ENCODE measurements at places on chromosomes 4 and X.

- peaks cover 8% of the 10 kb centered on the region for H3K27me3 ChIP-seq
- H3K4me3 ChIP-seq, result no peak overlapping the region
- no peaks in the 10 kb centered on the region for H3K36me3 ChIP-seq
- DNase-seq, result no peak
- H3K27ac ChIP-seq, result peak overlapping the region; percentile 65
Observed at GRCh38 chr4:7301126-7301785, 108.9 kb downstream of the SORCS2 start.

DNA sequence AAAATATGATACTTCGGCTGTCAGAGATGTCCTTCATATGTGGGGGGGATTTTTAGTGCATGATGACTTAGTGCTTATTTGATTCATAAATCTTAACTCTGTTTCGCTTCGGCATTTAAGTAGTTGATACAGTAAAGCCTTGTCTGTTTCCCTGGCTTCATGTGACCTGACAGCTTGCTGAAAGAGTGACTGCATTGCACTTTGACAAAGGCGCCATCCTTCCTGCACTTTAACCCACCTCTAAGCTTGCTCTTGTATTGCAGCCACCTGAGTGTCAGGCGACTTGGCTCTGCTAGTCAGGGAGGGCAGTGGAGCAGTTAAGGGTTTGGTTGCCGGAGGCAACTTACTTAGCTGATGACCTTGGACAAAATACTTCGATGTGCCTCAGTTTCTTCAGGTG, 65.5 kb downstream of the PTTG2 start:
- no peak overlapping the region for H3K27ac ChIP-seq
- no peak for DNase-seq
- no peak overlapping the region for H3K4me3 ChIP-seq
- H3K36me3 ChIP-seq, result peaks cover 16% of the 10 kb centered on the region
- H3K4me1 ChIP-seq, result peaks cover 12% of the 10 kb centered on the region

DNA sequence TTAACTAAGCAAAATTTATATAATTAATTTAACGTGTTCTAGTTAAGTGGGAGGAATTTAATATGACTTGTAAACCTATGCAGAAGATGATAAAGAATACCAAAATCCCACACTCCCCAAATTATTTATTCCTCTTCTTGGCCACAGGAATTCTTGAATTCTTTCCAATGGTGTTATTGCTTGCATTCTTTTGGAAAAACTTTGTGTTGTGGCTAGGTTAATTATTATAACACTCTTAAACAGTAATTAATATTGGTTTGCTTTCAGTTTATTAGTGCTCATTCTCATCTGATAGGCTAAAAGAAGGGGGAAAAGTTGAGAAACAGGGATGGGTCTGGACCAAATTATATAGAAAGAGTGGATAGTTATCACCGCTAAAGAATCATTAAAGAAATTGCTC, 141.5 kb upstream of the PABPC4L start:
- H3K27me3 ChIP-seq, result no peaks in the 10 kb centered on the region
- no peaks in the 10 kb centered on the region for H3K4me1 ChIP-seq
- no peak overlapping the region for H3K27ac ChIP-seq

- no peaks in the 10 kb centered on the region for H3K36me3 ChIP-seq
- H3K27ac ChIP-seq, result no peak overlapping the region
- H3K27me3 ChIP-seq, result peaks cover 2% of the 10 kb centered on the region
- H3K4me3 ChIP-seq, result no peak overlapping the region
Observed at GRCh38 chr4:3196670-3197359, 52.1 kb upstream of the MSANTD1 start.

GRCh38 chr4:6771229-6771671, 11.3 kb upstream of the KIAA0232 start:
- peaks cover 34% of the 10 kb centered on the region for H3K4me1 ChIP-seq
- peak; percentile 61 for DNase-seq
- H3K27ac ChIP-seq, result peak overlapping the region; percentile 82
- peaks cover 3% of the 10 kb centered on the region for H3K27me3 ChIP-seq
- peak overlapping the region; percentile 20 for H3K4me3 ChIP-seq
- no peaks in the 10 kb centered on the region for H3K36me3 ChIP-seq

DNA sequence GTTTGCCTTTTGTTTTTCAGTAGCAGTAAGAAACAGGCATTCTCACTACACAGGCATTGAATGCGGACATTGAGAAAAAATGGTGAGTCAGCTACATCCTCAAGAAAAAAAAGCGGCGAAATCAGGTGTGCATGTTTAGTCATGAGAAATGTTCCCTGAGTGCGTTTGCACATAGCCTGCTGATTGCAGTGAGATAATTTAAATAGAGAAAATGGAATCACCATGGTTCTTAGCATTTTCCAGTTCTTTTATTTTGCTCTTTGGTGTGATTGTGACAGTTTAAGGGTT, 54.1 kb upstream of the CLDN34 start:
- H3K27ac ChIP-seq, result no peak overlapping the region
- H3K4me1 ChIP-seq, result peaks cover 13% of the 10 kb centered on the region
- no peaks in the 10 kb centered on the region for H3K27me3 ChIP-seq
- DNase-seq, result no peak
- no peak overlapping the region for H3K4me3 ChIP-seq

GRCh38 chr4:47672696-47673095, 165.2 kb downstream of the CORIN start:
- peaks cover 11% of the 10 kb centered on the region for H3K4me1 ChIP-seq
- H3K36me3 ChIP-seq, result no peaks in the 10 kb centered on the region
- no peak overlapping the region for H3K4me3 ChIP-seq
- no peaks in the 10 kb centered on the region for H3K27me3 ChIP-seq
- no peak for DNase-seq

DNA sequence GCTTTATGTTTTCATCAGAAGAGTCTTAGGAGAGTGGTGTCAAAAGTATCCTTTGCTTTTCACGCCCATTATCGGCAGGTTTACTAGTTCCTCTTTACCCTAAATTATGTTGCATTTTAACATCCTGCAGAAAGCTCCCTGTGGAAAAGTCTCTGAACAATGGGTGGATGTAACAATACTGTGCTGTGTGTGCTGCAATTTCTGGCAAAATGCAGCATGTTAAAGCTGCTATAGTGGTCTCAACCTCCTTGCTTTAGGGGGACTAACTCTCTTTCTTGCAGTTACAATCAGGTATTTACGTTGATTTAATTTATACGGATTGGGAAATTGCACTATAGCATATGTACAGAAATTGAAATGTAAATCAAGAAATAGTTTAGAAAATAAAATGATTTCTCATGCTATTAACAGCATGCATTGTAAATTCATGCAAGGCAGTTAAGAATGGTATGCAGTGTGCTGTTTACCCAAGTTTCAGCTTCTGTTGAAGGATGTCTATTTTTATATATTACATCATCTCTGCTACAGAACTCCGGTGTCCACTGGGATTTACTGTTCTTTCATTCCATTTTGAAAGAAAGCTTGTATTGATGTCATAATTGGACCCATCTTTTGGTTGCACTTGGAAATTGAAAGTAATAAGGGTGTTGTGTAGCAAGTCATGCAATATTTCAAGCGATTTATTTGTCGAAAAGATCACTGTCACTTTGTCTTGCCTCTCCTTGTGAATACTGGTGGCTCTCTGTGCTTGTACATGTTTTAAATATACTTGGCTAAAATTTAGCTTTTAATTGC, 145.7 kb downstream of the RAPGEF2 start:
- H3K4me3 ChIP-seq, result peak overlapping the region; percentile 74
- peaks cover 11% of the 10 kb centered on the region for H3K36me3 ChIP-seq
- DNase-seq, result no peak
- no peaks in the 10 kb centered on the region for H3K27me3 ChIP-seq

GRCh38 chrX:71168134-71168533, 23.5 kb downstream of the NLGN3 start:
- H3K4me1 ChIP-seq, result peaks cover 5% of the 10 kb centered on the region
- no peaks in the 10 kb centered on the region for H3K36me3 ChIP-seq
- no peak overlapping the region for H3K27ac ChIP-seq
- H3K4me3 ChIP-seq, result no peak overlapping the region

GRCh38 chr4:158782551-158783360, 13.9 kb downstream of the FNIP2 start:
- peaks cover 29% of the 10 kb centered on the region for H3K4me1 ChIP-seq
- DNase-seq, result no peak

- H3K4me3 ChIP-seq, result no peak overlapping the region
- DNase-seq, result peak; percentile 64
- H3K27ac ChIP-seq, result no peak overlapping the region
- H3K4me1 ChIP-seq, result peaks cover 2% of the 10 kb centered on the region
Observed at GRCh38 chrX:15471028-15471427, 22.1 kb downstream of the PIR start.

GRCh38 chr4:8403173-8403753, 37.3 kb downstream of the ACOX3 start:
- peak overlapping the region; percentile 22 for H3K27ac ChIP-seq
- peaks cover 8% of the 10 kb centered on the region for H3K36me3 ChIP-seq
- peaks cover 3% of the 10 kb centered on the region for H3K27me3 ChIP-seq
- H3K4me3 ChIP-seq, result peak overlapping the region; percentile 30
- DNase-seq, result peak; percentile 94
- peaks cover 7% of the 10 kb centered on the region for H3K4me1 ChIP-seq

GRCh38 chr4:3315566-3315965, 22.7 kb downstream of the RGS12 start:
- H3K36me3 ChIP-seq, result peaks cover 8% of the 10 kb centered on the region
- no peak overlapping the region for H3K27ac ChIP-seq
- peaks cover 13% of the 10 kb centered on the region for H3K4me1 ChIP-seq
- no peak overlapping the region for H3K4me3 ChIP-seq
- peaks cover 11% of the 10 kb centered on the region for H3K27me3 ChIP-seq

- no peaks in the 10 kb centered on the region for H3K36me3 ChIP-seq
- no peak for DNase-seq
- H3K27me3 ChIP-seq, result no peaks in the 10 kb centered on the region
- H3K4me3 ChIP-seq, result no peak overlapping the region
- H3K27ac ChIP-seq, result no peak overlapping the region
- H3K4me1 ChIP-seq, result no peaks in the 10 kb centered on the region
Observed at GRCh38 chrX:47283015-47283771, 50.4 kb downstream of the USP11 start.

- H3K36me3 ChIP-seq, result no peaks in the 10 kb centered on the region
- peaks cover 22% of the 10 kb centered on the region for H3K27me3 ChIP-seq
- H3K4me1 ChIP-seq, result peaks cover 75% of the 10 kb centered on the region
- no peak for DNase-seq
- peak overlapping the region; percentile 76 for H3K4me3 ChIP-seq
Observed at GRCh38 chr4:7879127-7879526, 60.5 kb downstream of the AFAP1 start.

GRCh38 chr4:8938623-8939022, 67.0 kb upstream of the HMX1 start:
- peaks cover 1% of the 10 kb centered on the region for H3K4me1 ChIP-seq
- H3K27ac ChIP-seq, result no peak overlapping the region
- DNase-seq, result no peak
- peaks cover 10% of the 10 kb centered on the region for H3K36me3 ChIP-seq
- H3K4me3 ChIP-seq, result no peak overlapping the region
- no peaks in the 10 kb centered on the region for H3K27me3 ChIP-seq

DNA sequence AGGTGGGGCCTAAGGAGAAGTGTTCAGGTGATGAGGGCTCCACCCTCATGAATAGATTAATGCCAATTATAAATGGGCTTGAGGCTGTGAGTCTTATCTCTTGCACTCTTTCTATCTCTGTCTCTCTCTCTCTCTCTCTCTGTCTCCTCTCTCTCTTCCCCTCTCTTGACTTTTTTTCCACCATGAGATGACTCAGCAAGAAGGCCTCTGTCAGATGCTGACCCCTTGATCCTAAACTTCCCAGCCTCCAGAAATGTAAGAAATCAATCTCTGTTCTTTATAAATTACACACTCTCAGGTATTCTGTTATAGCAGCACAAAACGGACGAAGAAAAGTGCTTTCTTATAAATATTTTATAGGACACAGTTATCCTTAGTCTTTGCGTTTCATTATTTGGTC, 184.9 kb upstream of the PCDH7 start:
- no peak overlapping the region for H3K27ac ChIP-seq
- no peak overlapping the region for H3K4me3 ChIP-seq
- peaks cover 6% of the 10 kb centered on the region for H3K27me3 ChIP-seq
- no peaks in the 10 kb centered on the region for H3K4me1 ChIP-seq
- H3K36me3 ChIP-seq, result no peaks in the 10 kb centered on the region

DNA sequence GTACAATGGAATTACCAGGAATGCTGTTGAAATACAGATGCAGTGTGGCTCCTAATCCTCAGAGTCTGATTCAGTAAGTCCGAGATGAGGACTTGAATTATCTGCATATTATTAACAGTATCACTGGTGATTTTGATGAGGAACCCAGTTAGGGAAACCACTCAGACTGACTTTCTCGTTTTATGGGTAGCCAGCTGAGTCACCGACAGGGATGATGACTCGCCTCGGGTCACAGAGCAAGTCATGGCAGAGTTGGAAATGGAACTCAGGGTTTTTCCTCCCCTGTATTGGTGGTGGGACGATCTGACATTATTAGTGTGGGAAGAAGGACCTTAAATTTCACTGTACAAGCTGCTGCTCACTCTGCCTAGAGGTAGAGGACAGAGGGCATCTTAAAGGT, 51.3 kb downstream of the RTL9 start:
- no peak for DNase-seq
- H3K4me1 ChIP-seq, result peaks cover 2% of the 10 kb centered on the region
- H3K27me3 ChIP-seq, result no peaks in the 10 kb centered on the region
- no peak overlapping the region for H3K4me3 ChIP-seq

DNA sequence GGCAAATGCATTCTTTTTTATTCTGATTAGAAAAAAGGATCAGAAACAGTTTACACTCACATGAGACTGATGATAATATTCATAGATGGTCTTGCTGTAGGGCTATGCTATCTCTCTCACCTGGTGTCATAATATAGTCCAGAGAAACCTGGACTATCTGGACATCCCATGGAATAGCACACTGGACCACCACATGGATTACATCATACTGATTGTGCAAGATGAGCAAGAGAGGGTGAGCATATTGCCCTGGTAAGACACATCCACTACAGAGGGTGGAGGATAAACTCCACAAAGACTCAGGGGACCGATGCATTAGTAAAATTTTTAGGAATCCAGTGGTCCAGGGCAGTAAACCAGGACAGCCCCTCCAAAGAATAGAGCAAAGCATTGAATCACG, 8.2 kb downstream of the SYN1 start:
- no peak overlapping the region for H3K27ac ChIP-seq
- H3K4me3 ChIP-seq, result no peak overlapping the region
- no peak for DNase-seq
- no peaks in the 10 kb centered on the region for H3K4me1 ChIP-seq
- no peaks in the 10 kb centered on the region for H3K36me3 ChIP-seq

GRCh38 chr4:13244444-13244843, 239.7 kb downstream of the RAB28 start:
- peaks cover 7% of the 10 kb centered on the region for H3K36me3 ChIP-seq
- no peaks in the 10 kb centered on the region for H3K27me3 ChIP-seq
- H3K27ac ChIP-seq, result no peak overlapping the region

DNA sequence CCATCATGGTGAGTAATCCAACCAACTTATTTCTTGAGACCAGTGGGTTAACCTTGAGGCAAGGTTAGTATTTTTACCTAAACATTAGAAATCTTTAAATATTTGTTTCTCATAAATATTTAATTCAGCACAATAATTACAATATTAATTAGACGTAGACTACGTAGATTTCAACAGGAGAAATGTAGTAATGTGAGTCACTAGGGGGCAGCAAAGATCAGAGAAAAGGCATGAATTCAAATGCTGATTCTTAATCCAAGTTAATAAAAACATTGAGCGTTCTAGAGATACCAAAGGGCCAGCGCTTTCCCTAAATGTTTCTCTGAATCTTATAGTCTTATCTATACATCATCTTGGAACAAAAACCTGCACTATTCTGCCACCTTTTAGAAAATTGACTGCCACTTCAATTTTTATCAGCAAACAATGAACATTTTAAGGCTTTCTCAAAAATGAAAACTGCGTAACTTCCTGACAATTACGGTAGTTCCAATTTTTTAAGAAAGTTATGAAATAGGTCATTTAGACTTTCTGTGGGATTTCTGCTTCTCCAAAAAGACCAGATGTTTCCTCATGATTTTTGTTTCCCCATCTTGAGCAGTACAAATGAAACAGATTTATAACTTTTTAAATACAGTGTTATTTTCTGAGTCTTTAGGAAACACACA, 180.7 kb downstream of the GASK1B start:
- no peak for DNase-seq

Data from glutamatergic neuron (in vitro differentiated cells).